NCI-H2081 (cell line): ENCODE measurements at places on chromosomes 3 and 15.

GRCh38 chr3:171121801-171122200 lies 95.3 kb upstream of the SLC2A2 start:
- no peak for DNase-seq

GRCh38 chr3:136068708-136069107 lies 103.2 kb downstream of the PPP2R3A start:
- DNase-seq: no peak

DNA sequence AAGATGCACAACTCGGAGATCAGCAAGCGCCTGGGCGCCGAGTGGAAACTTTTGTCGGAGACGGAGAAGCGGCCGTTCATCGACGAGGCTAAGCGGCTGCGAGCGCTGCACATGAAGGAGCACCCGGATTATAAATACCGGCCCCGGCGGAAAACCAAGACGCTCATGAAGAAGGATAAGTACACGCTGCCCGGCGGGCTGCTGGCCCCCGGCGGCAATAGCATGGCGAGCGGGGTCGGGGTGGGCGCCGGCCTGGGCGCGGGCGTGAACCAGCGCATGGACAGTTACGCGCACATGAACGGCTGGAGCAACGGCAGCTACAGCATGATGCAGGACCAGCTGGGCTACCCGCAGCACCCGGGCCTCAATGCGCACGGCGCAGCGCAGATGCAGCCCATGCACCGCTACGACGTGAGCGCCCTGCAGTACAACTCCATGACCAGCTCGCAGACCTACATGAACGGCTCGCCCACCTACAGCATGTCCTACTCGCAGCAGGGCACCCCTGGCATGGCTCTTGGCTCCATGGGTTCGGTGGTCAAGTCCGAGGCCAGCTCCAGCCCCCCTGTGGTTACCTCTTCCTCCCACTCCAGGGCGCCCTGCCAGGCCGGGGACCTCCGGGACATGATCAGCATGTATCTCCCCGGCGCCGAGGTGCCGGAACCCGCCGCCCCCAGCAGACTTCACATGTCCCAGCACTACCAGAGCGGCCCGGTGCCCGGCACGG lies 991 bp downstream of the SOX2 start:
- DNase-seq: peak; percentile 87

- no peak for DNase-seq
Measured at GRCh38 chr3:175869404-175869803, 1010.3 kb downstream of the NAALADL2 start.

- no peak for DNase-seq
Measured at GRCh38 chr3:195366200-195366925, 76.5 kb downstream of the ACAP2 start.
